Lung microvascular endothelial cell (primary cell): ENCODE measurements at places on chromosomes 16 and 17. TPM values are rescaled to one million over a fixed set of nuclear protein-coding genes. Genes with fewer than 3 reads are reported as not detected.
A peak's percentile ranks its signal among the peaks of the same experiment; 100 is the strongest.

- no peak for DNase-seq
Measured at GRCh38 chr17:58328195-58329034, at the start of gene TSPOAP1. TSPOAP1 (minus strand) TSS chr17:58328795; CDS start chr17:58327920, 875 bp downstream.

DNA sequence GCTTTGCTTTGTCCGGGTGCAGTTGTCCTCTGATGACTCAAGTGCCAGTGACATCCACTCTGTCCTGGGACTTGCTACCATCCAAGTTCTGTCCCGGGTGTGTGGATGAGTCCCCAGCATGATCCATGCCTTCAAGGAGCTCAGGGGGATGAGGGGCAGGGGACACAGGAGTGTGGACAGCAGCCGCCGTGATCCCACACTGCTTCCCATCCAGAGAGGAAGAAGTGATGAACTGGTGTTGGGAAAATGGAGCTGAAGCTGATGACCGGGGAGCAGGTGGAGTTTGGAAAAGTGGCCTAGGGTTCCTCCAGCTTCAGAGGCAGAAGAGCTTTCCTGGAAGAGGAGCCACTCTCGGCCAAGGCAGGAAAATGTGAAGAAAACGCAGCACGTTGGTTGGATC, 249.6 kb upstream of the TNRC6C start:
- DNase-seq: no peak

DNA sequence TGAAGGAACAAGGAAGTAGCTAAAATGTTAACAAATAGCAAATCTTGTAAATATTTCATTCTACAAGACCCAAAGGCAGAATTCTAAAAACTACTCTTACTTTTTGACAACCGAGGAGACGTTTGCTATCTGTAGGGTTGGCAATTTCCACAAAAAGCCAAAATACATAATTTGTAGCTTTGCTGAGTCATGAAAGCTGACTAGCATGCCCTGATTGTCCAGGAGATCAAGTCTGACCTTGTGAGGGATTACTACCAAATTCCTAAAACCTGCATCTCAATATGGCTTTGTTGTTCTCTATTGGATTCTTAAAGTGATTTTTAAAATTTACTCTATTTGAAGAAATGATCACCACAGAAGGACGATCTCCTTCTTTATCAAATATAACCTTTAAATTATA, 10.8 kb downstream of the DNAJA2 start:
- DNase-seq: no peak

DNA sequence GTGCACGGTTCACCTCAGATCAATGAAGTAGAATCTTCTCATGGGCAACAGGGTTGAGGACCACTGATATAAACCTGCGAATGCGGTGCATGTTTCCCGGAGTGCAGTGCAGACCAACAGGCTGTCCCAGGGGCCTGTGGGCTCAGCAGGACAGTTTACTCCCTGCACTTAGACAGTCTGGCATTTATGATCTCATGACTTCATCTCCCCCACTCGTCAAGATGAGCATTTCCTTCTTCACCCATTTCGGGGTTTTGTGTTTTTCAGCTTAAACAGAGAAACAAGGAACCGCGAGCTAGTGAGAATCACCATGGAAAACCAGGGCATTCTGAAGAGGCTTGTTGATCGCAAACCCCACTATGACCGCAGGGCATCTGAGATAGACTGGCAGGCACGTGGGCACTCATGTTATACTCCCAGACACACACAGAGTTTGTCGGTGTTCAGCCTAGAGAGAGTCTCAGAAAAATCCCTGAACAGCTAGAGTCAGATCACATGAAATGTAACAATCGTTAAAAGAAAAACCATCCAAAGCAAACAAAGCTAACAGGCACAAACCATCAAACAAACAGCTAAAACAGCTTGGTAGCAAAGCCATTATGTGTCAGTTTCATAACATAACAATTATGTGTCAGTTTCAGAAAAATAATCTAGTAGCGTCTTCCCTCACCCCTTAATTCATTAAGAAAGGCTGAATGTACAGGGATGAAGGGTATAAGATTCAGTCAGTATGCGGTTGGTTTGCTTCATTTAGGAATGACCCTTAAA, 2.9 kb downstream of the CFAP97D1 start:
- no peak for DNase-seq

DNA sequence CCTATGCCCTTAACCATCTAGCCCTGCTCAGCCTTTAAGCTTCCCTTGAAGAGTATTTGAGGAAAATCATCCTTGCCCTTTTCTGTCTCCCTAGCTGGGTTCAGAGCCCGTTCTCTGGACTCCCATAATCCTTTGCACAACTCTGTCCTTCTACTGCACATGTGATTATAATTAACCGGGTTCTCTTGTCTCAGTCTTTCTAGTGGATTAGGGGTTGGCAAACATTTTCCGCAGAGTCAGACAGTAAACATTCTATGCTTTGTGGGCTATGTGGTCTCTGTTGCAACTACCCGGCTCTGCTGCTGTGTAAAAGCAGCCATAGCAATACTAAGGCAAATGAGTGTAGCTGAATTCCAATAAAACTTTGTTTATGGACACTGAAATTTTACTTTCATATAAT, 80.0 kb downstream of the CDRT15 start:
- no peak for DNase-seq

GRCh38 chr17:60335289-60335688, 56.6 kb downstream of the USP32 start:
- no peak for DNase-seq

GRCh38 chr16:28873543-28874201, 4.6 kb upstream of the ATP2A1 start:
- DNase-seq: peak; percentile 23

DNA sequence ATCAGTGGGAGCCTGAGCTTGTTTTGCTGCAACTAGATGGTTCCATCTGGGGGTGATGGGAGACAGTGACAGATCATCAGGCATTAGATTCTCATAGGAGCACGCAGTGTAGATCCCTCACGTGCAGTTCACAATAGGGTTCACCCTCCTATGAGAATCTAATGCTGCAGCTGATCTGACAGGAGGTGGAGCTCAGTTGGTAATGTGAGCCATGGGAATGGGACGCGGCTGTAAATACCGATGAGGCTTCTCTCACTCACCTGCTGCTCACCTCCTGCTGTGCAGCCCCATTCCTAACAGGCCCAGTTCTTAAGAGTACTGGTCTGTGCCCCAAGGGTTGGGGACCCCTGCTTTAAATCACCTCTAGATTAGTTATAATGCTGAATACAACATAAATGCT, 137.5 kb upstream of the PLEKHM1 start:
- no peak for DNase-seq

DNA sequence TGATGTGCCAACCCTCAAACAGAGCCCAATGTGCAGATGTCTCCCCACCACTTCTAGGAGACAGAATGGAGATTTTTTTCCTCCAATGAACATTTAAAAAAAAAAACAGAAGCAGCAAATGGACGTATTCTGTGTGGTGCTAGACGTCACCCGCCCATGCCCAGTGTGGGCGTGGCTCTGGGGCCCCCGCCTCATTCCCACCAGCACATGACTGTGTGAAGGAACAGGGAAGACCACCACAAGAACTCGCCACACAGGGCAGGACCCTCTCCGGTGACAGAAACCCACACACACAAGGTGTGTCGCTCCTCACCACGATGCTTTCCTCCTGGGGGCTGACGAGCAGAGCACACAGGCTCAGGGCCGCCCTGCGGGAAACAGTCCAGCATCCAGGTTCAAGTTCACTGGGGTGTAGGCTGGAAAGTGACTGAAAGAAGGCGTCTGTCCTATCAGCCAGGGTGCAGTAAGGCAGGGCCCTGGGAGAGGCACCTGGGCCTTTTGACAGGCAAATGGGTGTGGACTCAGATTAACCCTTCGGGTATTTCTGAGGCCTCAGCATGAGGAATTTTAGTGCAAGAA, 53.5 kb downstream of the KLHDC4 start:
- DNase-seq: no peak

GRCh38 chr17:17398188-17398942, 78.4 kb upstream of the MED9 start:
- no peak for DNase-seq

DNA sequence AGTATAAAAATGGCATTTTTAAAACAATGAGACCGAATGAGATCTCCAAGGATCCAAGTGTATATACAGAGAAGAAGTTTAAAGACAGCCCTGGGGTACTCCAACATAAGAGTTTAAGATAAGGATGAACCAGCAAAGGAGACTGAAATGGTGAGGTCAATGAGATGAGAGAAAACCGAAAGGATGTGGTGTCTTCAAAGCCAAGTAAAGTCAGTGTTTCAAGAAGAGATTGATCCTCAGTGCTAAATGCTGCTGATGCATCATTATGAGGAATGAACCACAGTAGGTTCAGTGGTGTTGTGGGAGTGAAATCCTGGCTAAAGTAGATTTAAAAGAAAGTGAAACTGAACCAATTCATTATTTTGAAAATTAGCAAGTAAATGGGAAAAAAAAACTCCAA, 38.1 kb upstream of the NLK start:
- no peak for DNase-seq

- DNase-seq: no peak
Measured at GRCh38 chr17:12985431-12986293, 32.2 kb downstream of the ELAC2 start.

- no peak for DNase-seq
Measured at GRCh38 chr16:55503726-55504550, 4.9 kb upstream of the LPCAT2 start.

- DNase-seq: peak; percentile 60
Measured at GRCh38 chr17:17810084-17810894, 26.5 kb downstream of the SREBF1 start.

GRCh38 chr17:40558300-40558889, 6.9 kb downstream of the CCR7 start:
- DNase-seq: no peak

DNA sequence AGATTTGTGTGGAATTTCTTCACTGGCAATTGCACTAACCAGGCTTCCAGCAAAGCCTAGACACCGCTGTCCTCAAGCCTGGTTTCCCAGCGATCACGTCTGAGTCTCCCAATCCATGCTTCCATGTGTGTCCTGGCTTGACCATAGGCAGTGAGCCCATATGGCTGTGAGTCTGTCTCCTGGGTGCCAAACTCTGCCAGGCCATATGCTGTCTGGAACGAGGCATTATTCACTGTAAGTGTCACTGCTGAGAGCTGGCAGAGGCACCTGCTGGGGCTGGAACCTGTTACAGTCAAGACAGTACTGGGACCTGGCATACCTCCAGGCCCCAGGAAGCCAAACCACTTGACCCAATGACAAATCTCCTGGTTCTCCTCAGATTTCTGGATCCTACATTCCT, 60.4 kb downstream of the HS3ST2 start:
- DNase-seq: no peak

GRCh38 chr17:47204722-47205418, 4.3 kb upstream of the MYL4 start:
- DNase-seq: no peak

- DNase-seq: peak; percentile 40
Measured at GRCh38 chr16:30875871-30876801, 17.7 kb downstream of the BCL7C start.

GRCh38 chr17:64270885-64271284, 7.8 kb upstream of the TEX2 start:
- DNase-seq: no peak

GRCh38 chr17:4110152-4110551, 32.7 kb downstream of the ZZEF1 start:
- DNase-seq: peak; percentile 58

GRCh38 chr17:67063141-67063540, 18.8 kb downstream of the CACNG1 start:
- DNase-seq: no peak

DNA sequence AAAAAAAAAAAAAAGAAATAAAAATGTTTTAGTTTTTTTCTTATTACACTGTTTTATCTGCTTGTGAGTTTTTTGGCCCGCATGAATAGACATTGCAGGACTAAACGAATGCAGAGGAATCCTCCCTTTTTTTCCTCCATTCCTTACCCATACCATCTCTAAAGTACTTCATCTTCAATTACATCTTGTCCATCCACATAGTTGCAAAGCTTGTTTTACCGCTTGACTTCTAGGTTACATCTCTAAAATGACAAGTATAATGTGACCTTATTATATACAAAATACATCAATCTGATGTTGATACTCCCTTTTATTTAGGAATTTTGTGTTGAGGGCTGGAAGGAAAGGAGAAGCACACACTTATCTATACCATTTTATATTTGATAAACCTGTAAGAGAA, 12.8 kb downstream of the RETREG3 start:
- DNase-seq: no peak

DNA sequence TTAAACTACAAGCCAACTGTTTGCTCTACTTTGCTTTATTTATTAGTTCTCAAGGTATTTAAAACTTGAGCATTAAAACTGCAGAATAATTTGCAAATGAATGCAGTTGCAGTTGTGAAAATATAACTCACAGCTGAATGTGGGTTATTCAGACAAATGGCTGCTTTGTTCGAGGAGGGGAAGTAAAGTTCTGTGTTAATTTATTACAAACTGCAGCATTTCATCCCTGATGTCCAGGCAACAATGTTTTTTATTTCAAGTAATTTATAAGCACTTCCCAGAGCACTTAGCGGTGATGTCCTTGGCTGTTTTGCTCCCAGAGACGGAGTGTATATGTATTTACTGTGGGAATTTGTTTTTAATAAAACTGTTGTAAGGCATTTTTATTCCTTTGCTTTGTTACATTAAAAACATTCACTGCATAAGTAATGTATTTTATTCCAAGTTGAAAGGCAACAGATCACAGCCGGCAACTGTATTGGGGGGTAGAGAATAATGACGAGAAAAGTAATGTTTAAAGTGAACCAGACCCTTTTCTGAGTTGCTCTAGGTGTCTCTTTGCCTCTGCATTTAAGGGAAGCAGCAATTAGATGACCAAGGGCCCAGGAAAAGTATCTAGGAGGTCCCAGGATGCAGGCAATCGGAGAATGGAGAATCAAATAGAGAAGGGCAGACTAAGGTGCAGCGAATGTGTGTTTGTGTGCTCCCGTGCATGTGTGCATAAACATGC, 291.2 kb upstream of the SALL1 start:
- DNase-seq: no peak

DNA sequence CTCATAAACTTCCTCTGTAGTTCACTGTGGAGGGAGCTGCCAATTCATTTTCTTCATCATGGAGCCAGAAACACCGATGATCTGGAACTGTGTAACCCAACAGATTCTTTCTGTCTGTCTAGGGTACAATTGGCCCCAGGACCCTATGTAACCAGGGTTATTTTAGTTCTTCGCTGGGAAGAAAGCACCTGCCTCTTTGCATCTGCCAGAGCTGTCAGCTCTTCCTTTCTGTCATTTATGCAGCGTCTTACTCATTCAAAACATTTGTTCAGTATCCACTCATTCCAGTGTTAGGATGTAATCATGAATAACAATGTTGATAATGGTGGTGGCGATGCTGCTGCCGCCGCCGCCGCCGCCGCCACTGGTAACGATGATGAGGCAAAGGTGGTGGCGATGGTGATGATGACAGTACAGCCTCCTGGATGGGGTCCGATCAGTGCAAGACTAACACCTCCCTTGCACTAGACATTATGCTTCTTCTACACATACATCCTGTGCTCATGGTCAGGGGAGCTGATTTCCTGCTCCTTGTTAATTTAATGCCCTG, 46.1 kb downstream of the IRX5 start:
- DNase-seq: no peak

PERCC1 gene
- total RNA-seq: not detected in 2 replicates

BAIAP3 gene
- total RNA-seq: 1.2 and 1.3 TPM in 2 replicates

SALL1 gene
- total RNA-seq: under 0.01 TPM in 1 of 2 replicates, not detected in the other

TNFRSF17 gene
- total RNA-seq: not detected in 2 replicates

LITAFD gene
- not detected in 2 replicates for total RNA-seq

FN3K gene
- total RNA-seq: 3.3 and 4.0 TPM in 2 replicates
